ENCODE measurements at places on chromosomes 2 and 18.

DNA sequence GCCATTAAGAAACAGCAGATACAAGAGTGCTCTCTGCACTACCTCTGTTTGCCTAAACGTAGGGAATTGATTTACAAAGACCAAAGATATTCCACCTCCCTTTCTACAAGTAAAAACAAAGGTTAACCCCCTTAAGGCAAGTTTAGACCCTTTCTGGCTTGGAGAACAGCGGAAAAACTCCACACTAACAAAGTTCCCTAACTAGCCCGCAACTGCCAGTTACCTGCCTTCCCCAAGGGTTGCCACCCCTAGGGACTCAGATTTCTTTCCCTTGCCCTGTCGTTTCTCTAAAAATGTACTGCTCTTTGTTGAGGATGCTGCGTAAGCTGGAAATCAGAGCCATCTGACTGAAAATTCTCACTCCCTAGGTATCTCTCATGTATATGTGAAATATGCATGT, 627.5 kb upstream of the SOX11 start:
- no peak for DNase-seq

- DNase-seq = no peak
Observed at GRCh38 chr18:21735452-21736015, 5.1 kb upstream of the MIB1 start.

DNA sequence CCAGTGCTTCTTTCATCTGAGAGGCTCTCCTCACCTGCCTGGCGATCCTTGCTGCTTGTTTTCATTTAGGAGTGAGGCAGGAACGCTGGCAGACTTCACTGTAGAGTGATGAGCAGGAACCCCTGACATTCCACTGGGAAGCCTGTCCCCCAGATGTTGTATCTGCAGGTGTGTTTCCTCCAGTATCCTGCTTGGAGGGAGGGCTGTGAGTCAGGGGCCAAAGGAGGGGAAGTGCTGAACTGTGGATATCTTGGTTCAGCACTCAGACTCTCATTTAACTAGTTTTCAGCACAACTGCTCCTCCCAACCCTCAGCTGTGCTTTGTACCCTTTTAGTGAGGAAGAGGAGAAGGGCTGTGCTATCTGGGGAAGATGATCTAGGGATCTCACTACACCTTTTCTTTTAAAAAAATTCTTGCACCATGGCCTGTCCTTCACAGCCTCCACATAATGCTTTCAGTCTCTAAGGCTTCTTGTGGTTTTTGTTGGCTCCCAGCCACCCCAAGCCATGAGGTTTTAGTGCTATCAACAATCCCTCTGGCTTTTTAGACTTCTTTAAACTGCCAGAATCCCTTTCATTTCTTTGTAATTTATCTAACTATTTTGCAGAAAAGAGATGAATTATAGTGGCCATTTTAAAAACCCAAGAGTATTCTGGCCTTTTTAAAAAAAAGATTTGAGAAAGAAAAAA, 11.2 kb downstream of the ANKAR start:
- peak; percentile 93 for DNase-seq

- no peak for DNase-seq
Observed at GRCh38 chr2:196463706-196464105, 175.8 kb upstream of the CCDC150 start.

DNA sequence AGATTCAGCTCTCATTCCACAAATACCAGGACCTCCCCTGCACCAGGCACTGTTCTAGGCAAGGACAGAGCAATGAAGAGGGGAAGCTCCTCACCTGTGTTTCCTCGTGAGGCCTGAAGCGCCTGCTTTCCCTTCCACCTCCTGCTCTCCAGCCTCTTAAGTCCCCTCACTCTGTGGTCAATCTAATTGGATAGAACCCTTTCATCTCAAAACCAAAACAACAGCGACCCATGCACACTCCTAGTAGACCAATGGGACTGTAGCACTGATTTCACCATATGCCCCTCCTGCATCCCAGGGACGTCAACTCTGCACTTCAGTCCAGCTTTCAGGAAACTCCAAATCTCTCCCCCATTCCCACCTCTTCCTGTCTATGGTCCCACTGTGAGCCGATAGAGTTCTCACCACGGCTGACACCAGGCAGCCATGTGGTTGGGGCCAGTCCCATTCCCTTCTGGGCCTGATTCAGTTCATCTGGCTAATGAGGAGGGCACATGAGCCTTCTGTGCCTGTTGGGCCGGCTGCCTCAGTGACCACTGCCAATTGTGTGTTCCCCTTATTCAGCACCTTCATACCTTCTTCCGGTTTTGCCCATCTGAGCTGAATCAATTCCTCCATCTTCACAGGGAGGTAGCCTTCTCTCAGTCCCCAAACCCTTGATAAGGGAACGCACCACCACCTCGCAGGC, 33.3 kb upstream of the MAT2A start:
- no peak for DNase-seq

- no peak for DNase-seq
Observed at GRCh38 chr2:53036196-53036595, 731.4 kb upstream of the CHAC2 start.

- DNase-seq = no peak
Observed at GRCh38 chr2:75582840-75583239, 22.1 kb upstream of the EVA1A start.

DNA sequence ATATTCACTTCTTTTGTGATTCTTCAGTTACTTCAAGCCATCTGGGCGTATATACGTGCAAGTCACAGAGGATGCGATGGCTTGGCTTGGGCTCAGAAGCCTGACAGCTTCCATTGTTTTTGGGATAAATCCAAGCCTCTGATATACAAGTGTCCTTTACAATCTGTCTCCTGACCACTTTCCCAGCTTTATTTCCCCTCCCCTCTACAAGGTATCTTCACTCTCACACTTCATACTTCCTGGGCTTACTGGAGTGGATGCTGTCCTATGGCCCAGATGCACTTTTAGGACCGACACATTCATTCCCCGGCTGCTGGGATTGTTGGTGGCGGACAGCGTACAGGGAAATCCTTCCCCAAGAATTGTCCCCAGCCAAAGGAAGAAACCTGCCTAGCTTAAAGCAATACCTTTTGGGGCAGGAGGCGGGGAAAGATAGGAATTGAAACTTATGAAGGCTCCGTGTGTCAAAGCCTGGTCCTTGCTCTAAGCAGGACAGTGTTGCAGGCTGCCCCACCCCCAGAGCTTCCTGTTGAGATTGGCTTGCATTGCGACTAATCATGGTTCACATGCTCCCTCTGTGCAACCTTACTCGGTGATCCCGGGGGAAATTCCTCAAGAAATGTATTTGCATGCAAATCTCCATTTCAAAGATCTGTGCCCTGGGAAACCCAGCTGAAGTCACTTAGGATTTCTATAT, 802.9 kb upstream of the ID2 start:
- DNase-seq = no peak

DNA sequence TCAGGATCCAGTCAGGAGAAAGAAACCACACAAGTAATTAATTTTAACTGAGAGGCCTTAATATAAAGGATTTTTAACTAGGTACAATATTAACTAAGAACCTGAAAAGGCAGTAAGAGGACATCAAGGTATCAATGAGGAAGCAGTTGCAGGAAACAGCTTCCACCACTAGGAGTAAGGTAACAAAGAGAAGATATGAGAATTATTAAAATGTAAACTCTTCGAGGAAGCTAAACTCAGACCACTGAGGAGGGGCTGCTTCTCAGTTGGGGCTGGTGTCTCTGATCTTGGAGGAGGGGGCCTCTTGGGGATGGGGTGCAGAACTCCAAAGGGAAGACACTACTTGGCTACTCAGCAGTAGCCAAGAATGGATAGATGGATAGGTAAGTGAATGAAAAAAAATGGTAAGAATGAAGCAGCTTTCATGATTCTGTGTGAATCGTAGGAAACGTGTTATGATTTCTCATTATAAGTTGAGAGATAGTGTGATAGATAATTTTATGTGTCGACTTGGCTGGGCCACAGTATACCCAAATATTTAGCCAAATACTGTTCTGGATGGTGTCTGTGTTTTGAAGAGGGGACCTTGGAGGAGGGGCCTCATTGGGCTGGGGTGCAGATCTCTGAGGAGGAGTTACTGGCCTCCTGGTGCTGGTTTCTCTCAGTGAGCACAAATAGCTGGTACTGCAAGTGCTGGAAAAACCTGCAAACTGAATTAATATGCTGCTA, 547.7 kb upstream of the LRRTM1 start:
- DNase-seq = no peak

Data from hematopoietic multipotent progenitor cell treated with erythropoietin and hydrocortisone succinate and interleukin-3 and kit ligand, for 4 days (in vitro differentiated cells).